Activated T-cell treated with anti-CD3 and anti-CD28 coated beads for 24 hours (primary cell): ENCODE measurements at places on chromosomes 7 and 10.

DNA sequence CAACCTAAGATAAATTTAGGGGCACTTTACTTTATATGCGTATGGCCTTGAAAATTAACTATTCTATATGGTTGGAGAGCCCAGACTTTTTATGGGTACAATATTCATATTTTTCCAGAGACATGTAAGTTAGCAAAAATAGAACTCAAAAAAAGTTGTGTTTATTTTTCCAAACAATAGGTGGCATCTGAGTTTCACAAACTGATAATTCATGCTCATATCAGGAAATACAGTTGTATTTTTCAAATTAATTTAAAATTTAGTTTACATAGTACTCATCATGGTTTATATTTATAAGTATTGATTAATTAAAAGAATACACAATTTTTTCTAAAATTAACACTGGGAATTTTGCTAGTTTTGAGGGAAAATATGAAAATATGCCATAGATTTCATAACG, 34.6 kb downstream of the ANKRD7 start:
- DNase-seq, result no peak

DNA sequence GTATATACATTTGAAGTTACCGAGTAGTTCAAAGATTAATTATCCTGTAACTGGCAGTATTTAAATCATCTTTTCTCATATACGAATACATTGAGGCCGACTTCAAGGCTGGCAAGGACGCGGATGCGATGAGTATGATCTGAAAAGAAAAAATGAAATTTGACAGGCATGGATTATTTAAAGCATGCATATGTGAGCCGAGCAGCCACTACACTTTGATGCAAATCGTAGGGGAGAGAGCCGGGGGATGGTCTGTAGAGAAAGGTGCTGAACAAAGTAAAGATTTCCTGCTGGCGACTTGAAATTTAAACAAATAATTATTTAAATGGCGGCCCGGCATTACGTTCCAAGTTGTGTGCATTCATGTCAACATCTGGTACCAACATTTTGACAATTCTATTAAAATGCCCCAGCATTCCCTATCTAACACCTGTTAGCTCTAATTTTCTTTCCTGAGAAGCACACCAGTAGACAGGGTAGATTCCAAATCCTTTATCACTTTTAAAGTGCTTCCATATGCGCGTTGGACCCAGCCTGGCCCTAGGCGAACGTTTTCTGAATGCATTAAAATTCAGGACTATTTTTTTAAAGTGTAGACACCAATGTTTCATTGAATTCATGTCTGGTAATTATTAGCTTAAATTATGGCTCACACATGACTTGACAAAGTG, 188.7 kb downstream of the EMX2 start:
- DNase-seq, result no peak

- DNase-seq, result no peak
Measured at GRCh38 chr7:143988976-143989745, 11.0 kb upstream of the OR6B1 start.

DNA sequence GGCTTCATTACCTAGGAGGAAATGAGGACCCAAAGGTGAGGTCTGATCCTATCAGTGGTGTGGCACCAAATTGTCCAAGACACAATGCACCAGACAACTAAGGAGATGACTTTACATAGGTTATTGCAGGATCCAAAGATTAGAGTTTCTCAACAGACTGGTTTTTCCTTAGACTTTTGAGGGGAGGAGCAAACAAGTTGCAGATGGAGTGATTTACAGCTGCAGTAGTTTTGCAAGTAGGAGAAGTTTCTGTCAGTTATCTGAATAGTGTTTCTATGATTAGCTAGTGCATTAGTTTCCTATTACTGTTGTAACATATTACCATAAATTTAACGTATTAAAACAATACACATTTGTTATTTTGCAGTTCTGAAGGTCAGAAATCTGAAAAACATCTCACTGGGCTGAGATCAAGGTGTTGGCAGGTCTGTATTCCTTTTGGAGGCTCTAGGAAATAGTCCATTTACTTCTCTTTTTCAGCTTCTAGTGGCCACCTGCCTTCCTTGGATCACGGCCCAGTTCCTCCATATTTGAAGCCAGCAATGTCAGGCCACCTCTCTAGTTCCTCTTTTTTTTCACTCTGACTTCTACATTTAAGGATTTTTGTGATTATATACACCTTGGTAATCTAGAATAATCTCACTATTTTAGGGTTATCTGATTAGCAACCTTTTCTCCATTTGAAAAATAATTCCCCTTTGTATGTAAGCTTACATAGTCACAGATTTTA, 994.9 kb downstream of the REEP3 start:
- no peak for DNase-seq

DNA sequence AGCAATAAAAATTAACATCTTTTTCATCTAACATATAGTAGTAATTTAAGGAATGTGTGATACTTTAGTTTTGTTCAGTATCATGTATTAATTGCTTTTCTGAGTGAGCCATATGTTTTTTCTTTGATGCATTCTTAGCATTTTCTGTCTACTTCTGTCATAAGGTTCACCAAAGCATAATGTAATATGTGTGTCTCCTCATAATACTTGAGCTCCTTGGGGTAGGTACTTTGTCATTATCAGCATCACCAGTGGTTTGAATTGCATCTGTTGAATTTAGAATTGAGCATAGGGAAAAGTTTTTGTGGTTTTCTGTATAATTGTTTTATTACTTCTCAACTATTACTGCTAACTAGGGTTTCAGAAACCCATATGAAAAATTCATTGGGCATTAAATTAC, 26.5 kb downstream of the VPS50 start:
- no peak for DNase-seq

- DNase-seq, result no peak
Measured at GRCh38 chr7:104137971-104138370, 69.8 kb downstream of the ORC5 start.

- DNase-seq, result no peak
Measured at GRCh38 chr7:149680331-149681025, 92.9 kb downstream of the ZNF467 start.

GRCh38 chr7:99373091-99374066, 1.2 kb upstream of the ARPC1B start:
- no peak for DNase-seq

DNA sequence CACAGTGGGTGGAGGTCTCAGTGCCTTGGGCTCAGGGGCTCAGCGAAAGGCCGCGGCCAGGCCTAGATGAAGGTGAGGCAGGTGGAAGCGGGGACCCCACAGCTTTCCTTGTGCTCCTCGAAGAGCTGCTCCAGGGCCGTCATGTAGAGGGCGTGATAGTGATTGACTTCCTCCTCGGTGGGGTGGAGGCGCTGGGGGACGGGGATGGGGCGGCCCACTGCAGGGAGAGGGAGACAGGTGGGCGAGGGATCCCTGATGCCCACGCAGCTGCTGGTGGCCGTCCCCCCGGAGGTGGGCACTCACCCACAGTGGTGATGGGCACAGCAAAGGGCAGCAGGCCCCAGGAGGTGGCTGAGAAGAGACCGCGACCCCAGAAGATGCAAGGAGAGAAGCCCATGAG, 5.0 kb downstream of the MOGAT3 start:
- DNase-seq, result no peak

- no peak for DNase-seq
Measured at GRCh38 chr7:106037489-106038176, 74.5 kb downstream of the SYPL1 start.

GRCh38 chr10:76631884-76632766, 1005.5 kb downstream of the KCNMA1 start:
- no peak for DNase-seq

GRCh38 chr7:1926908-1927306, 256.8 kb downstream of the ELFN1 start:
- DNase-seq, result no peak

- no peak for DNase-seq
Measured at GRCh38 chr10:110820321-110820814, 51.4 kb upstream of the PDCD4 start.

- no peak for DNase-seq
Measured at GRCh38 chr7:39317107-39317506, 249.1 kb upstream of the YAE1 start.

GRCh38 chr7:28168393-28169158, 12.0 kb downstream of the JAZF1 start:
- DNase-seq, result no peak

DNA sequence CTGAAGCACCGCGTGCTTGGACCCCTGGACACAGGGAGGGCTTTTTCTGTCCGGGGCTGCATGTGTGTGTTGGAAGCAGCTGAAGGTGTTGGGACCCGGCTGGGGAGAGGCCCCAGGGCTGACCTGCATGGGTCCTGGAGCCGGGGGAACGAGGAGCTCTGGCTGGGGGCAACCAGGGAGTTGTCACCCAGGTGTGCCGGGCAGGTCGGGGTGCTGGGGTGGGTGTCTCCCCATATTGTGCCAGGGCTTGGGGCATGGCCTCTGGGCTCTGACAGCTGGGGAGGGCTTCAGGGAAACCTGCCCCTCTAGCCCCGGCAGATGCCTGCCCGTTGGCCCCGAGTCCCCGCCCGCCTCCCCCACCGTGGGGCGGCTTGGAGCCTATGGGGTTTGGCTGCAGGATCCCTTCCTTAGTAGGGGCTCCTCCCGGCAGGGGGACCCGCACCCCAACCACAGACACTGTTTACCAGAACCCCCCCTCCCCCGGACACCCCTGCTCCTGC, 42.3 kb downstream of the UNCX start:
- DNase-seq, result no peak

GRCh38 chr10:10819206-10819856, 198.3 kb upstream of the CELF2 start:
- no peak for DNase-seq

- DNase-seq, result no peak
Measured at GRCh38 chr10:1449572-1450205, 287.6 kb downstream of the ADARB2 start.

- no peak for DNase-seq
Measured at GRCh38 chr10:93678386-93678785, 24.0 kb downstream of the FRA10AC1 start.

DNA sequence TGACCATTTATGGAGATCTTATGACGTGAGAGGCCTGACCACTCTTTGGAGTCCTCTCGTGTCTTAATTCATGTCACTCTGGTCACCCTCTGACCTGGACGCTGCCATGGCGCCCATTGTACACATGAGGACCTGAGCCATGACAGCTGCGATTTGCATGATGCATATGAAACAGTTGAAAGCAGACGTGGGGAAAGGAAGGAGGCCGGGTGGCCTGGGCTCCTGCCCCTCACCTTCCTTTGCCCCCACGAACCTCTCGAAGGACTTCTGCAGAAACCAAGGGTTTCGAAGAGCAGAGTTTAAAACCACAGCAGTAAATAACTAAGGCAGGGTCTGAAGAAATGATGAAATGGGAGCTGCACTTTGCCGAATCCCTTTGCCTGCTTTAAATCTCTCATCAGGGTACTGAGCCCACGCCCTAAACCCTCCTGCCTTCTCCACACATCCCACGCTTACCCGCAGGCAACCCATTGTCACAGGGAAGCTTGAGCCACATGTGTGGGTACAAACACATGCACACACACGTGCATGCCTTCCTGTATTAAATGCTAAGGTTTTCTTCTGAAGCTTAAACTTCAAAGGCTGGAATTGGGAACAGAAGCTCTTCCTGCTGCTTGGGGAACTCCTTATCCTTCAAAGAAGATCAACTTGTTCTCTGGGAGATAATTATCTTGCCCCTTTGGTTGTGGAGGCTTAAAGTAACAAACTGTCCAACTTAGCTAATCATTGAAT, 11.7 kb upstream of the CALML3 start:
- peak; percentile 7 for DNase-seq

DNA sequence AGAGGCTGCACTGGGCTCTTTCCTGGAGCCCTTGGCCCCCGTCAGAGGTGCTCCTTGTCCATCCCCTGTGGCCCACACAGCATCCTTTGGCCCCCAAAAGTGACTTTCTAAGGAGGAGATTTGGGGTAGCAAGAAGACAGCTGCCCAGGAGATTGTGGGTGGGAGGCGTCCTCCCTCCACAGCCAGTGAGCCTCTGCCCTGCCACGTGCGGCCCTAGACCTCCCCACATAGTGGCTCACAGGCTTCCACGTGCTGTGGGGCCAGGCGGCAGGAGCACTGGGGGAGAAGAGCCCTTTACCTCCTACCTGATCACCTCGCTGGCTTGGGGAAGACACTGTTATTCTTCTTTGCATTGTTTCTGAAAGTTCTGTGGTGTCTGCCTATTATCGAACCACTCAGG, 178.8 kb downstream of the TCERG1L start:
- no peak for DNase-seq

DNA sequence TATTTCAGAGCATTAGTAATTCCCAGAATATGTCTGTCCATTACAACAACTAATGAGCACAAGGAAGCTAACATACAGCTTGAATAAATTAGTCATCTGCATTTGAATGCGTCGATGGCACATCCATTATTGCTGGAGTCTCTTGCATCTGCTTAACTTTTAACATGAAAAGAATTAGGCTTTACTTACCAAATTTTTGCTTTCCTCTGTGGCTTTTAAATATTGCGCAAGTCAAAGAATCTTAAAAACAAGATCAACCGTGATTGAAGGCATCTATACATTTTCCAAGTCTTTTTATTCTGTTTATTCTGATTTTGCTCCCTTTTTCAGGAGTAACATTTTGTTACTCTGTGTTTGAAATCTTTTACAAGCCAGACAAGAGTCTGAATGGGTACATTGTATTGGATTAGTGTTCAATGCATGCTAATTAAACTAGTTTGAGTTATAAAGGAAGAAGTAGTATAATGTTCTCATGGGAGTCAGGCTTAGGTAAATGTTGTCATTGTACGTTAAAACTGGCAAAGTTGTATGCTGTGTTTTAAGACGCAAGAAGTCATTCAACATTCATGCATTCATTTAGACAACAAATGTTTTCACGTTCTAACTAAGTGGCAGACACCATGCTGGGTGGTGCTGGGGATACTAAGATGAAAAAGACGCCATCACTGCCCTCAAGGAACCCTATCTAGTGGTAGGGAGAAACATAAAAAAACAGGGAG, 4.0 kb upstream of the CACNB2 start:
- no peak for DNase-seq

GRCh38 chr7:1924258-1924817, 254.3 kb downstream of the ELFN1 start:
- DNase-seq, result no peak

DNA sequence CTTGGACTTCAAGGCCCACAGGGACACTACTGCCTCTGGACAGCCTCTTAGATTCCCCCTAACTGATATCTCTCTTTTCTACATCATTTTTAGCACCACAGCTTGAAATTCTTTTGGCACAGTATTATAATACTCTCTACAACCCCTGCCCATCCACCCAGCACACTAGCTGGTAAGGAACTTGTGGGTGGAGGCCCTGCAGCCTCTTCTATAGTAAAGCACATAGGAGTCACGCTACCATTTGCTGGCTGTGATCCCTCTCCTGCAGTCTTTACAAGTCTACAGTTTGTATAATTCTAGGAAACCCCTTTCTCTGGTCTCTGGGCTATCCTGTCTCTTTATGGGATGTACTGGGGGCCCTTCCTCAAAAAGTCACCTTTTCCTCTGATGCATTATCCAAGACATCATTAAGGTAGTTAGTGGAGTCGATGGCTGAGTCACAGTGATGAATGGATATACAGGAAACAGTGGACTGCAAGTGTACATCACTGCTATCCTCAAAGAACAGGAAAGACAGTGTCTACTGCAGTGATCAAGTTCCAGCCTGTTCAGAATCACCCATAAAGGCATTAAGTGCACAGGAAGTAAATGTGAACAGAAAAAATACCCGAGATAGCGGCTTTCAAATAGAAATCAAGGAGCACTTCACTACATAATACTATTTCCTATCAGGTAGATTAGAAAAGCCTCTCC, 54.4 kb downstream of the STK17A start:
- DNase-seq, result no peak

- DNase-seq, result no peak
Measured at GRCh38 chr10:31999070-31999660, 57.1 kb downstream of the KIF5B start.

- no peak for DNase-seq
Measured at GRCh38 chr7:65230231-65230630, 143.4 kb upstream of the ZNF92 start.

- DNase-seq, result no peak
Measured at GRCh38 chr7:6579446-6579845, 2.2 kb downstream of the ZDHHC4 start.
